ENCODE measurements at places on chromosomes 5 and 9. TPM values are rescaled to one million over a fixed set of nuclear protein-coding genes. Genes with fewer than 3 reads are reported as not detected.

DNA sequence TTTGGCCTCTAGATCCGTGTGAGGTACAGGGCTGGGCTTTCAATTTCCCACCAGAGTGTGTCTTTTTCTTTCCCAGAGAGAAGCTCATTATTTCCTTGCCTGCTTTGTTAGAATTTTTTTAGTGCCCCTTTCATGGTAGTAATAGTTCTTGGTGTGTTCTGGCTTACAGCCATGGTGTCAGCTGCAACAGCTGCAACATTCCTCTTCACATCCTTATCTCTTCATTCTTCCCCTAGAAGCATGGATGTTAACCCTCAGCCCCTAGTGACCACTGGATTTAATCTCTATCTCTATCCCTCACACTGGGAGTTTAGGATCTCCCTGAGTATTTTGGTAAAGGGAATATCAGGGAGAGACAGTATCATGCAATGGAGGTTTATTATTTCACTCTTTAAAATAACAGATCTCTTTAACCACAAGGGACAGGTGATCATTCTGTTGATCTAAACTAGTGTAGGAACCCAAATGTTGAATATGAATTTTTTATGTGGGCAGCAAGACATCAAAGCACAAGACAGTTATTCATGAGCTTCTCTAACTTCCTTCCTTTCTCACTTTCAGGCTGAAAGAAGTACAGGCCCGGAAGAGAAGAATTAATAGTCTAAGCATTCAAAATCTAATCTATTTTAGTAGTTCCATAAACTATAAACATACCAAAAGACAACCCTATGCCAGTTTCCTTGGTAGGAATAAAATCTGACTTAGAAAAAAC, 160.2 kb downstream of the FAM170A start:
- DNase-seq, result no peak

Gene AGGF1
- 13.6 TPM for total RNA-seq

Gene CCL27
- not detected for total RNA-seq

Gene SLC36A2
- total RNA-seq, result not detected
